Cerebellar nuclear complex (tissue), 1 donor: ENCODE measurements at places on chromosomes 1 and 21.

DNA sequence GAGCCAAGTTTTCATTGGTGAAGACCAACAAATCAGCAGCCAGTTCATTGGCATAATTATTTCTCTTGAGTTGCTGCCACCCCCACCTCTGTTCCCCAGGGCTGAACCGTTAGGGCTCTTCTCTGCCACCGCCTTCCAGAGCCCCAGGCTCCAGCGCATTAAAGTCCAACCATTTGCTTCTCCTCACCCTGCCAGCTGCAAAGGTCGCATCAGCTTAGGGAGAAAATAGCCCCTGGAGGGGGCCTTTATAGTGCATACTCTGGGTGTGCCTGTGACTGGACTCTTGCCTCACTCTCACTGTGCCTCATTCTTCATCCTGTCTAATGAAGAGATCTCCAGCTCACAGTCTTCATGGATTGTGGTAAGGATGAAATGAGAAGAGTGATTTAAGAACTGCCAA, 50.4 kb downstream of the KDM1A start:
- no peak for DNase-seq

DNA sequence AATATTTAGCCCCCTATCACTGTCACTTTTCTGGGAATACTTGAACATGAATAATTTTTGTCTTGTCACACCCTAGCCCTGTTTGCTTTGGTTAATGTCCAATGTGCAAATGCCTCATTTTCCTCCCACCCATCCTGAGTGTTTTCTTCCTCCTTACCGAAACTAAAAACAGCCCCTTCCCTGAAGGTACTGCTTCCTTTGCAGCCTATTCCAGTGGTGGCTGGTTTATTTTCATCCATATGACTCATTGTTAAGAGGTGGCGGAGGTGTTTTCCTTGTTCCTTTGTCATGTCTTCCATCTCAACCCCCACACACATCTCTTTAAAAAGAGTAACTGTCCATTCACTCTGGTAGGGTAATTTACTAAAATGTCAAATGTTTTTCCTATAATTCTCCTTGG, 40.4 kb downstream of the CD55 start:
- DNase-seq = no peak

DNA sequence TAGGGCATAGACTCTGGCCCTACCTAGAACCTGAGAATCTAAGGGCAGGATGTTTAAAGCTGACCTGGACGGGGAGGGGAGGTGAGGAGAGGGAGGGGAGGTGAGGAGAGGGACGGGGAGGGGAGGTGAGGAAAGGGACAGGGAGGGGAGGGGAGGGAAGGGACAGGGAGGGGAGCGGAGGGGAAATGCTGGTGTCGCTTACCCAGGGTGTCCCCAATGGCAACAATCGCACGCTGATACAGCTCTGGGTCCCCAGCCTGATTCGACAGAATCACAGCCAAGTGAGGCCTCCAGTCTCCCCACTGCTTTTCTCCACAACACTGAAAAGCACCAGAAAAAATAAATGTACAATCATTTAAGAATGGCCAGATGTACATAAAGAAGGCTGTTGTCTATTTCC, 22.2 kb downstream of the SEC16B start:
- no peak for DNase-seq

GRCh38 chr1:17992800-17993199, 114.8 kb upstream of the IGSF21 start:
- no peak for DNase-seq

GRCh38 chr1:172670316-172670715, 11.4 kb downstream of the FASLG start:
- DNase-seq = no peak

DNA sequence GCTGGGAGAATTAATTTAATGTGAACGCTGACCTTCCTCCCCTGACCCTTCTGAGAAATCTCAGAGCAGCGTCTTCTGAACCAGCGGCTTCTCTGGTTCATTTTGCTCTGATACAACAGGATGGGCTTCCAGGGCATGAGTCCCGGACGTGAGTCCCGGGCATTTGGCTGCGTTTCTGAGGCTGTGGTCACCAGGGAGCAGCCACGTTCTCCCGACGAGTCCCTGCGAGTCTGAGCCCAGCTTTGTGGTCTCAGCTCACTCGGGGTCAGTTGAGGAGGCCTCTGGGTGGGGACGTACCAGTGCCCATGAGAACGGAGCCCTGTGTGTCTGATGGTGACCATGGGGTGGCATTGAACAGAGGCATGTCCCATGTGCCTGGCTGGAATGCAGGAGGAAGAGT, 17.7 kb upstream of the OBSCN start:
- no peak for DNase-seq

GRCh38 chr1:211559222-211560010, 19.5 kb downstream of the SLC30A1 start:
- DNase-seq = no peak

DNA sequence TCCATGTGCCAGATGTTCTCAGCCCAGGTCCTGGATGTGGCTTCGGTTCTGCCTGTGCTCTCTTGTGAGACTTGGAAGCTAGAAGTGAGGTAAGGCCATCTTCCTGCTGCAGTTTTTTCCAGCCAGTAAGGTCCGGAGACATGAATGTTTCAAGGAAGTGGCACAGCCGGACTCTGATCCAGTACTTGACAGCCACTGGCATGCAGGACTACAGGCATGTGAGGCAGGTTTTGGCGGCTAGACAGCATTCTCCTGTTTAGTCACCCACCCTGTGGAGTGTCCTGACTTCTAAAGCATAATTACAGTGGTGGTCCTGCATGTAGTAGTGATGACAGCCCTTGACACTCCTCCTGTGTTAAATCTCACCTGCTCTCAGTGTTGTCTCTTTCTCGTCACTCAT, 72.3 kb downstream of the TNFSF4 start:
- no peak for DNase-seq

- no peak for DNase-seq
Measured at GRCh38 chr1:168683871-168684270, 45.1 kb downstream of the DPT start.

DNA sequence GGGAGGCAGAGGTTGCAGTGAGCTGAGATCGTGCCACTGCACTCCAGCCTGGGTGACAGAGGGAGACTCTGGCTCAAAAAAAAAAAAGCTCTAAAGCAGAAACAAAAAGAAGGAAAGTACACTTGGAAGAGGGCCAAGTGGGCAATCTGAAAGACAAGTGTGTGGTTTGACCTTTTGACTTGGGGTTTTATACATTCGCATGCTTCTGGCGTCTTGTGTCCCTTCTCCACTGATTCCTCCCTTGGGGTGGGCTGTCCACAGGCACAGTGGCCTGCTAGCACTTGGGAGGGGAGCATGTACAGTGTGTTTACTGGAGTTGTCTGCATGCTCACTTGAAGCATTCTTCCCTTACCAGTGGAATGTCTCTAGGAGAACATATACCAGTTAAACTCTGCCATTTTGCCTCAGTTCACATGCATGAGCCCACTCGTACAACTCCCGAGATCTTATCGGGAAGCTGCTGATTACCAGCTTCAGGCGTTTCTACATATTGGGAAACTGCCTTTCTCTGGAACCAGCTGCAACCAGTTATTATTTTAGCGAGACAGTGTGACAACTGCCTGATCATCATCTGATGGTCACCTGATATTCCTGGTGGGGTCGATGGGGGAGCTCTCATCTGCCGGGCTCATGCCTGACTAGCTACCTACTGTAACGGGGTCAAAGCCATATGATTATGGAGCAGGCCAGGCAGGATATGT, 113.5 kb upstream of the ZNF678 start:
- no peak for DNase-seq

GRCh38 chr1:225446981-225447615, 19.3 kb upstream of the LBR start:
- no peak for DNase-seq

DNA sequence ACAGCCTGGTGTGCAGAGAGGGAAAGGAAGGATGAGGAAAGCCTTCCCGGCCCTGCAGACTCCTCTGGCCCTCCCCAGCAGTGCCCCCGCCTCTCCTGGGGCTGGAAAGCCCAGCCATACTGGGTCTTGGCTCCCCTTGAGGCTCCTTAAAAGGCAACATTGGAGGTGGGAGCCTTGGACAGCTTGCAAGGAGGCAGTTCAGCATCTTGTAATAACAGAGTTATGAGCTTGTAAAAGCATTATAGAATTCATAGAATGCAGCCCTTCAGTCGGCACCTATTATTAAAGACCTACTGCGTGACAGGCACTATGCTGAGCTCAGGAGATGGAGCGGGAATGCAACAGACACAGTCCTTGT, 4.2 kb downstream of the TINAGL1 start:
- DNase-seq = no peak
